Occipital lobe (tissue), 3 donors: ENCODE measurements at places on chromosomes 12 and 14. TPM values are rescaled to one million over a fixed set of nuclear protein-coding genes. Genes with fewer than 3 reads are reported as not detected.

DNA sequence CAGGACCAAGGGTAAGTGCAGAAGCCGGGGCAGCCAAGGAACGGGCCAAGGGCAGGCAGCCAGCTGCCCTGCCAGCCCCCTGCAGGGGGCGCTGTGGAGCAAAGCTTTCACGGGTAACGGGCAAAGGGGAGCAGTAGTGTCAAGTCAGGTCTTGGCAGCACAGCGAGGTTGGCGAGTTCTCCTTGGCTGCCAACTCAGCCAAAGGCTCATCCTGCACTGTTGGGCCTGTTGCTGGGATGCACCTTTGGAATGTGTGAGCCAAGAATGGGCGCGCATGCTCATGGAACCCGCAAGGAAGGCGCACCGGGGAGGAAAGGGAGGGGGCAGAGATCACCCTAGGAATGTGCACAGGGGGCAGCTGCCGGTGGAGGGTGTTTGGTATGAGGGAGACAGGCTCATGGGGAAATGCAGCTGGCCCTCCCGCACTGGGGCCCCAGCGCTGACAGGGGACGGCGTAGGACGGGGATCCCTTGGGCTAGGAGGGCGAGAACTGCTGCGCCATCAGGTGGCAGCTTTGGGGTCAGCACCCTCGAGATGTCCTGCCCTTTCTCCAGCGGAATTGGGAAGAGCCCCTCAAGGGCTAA lies 138.0 kb downstream of the ASCL4 start:
- no peak for DNase-seq

- no peak for DNase-seq
These were observed 134.8 kb downstream of the BCL11B start for GRCh38 chr14:99137001-99137700.

DNA sequence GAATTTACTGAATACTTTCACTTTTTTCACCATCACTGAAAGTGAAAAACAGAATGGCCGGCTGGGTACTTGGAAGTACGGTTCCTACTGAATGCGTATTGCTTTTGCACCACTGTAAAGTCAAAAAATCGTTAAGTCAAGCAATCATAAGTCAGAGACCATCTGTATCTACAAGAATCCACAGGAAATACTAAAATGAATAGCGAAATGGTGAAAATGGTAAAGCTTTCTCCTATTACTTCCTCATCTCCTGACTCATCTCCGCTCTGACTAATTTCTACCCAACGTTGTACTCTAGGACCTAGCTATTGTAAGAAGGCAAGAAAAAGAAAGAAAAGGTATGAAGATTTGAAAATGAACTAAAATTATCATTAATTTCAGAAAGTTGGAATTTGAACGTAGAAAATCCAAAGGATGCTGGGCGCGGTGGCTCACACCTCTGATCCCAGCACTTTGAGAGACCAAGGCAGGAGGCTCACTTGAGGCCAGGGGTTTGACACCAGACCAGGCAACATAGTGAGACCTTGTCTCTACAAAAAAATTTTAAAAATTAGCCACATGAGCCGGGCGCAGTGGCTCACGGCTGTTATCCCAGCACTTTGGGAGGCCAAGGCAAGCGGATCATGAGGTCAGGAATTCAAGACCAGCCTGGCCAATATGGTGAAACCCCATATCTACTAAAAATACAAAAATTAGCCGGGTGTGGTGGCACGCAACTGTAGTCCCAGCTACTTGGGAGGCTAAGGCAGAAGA lies 5.3 kb upstream of the CDCA4 start:
- DNase-seq: no peak

DNA sequence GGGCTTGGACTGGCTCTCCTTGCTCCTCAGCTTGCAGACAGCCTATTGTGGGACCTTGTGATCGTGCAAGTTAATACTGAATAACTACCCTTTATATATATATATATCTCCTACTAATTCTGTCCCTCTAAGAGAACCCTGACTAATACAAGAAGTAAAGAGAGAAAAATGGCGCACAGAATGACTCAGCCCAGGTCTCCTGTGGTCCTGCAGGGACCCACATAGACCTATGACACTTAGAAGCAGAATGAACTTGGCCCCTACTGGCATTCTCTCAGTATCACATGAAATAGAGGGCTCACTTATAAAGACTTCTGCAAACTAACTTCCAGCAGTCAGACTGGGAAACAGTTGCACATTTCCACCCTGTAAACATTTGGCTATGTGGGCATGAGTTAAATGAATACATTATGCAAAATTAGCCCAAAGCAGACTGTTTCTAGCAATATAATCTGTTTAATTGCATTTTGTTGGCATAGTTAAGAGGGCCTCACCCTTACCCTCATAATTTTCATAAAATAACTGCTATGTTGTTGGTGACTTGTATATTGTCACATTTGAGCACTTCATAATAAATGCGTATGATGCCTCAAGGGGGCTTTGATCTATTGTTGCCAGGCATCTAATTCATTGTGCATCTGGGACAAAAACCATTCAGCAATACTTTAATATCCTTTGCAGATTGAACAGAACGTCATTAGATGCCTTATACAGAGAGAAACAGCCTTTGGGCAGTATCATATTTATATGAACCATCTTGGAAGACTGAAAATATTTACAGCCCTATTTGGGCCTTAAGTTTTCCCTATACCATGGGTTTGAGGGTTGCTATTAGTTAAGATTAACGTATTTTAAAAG lies 349.7 kb upstream of the DIO2 start:
- DNase-seq: no peak

GRCh38 chr14:64089920-64090319 lies 204.3 kb downstream of the ESR2 start:
- DNase-seq: no peak

GRCh38 chr14:100108042-100108825 lies 43.0 kb downstream of the EVL start:
- peak; percentile 46 for DNase-seq

- DNase-seq: no peak
These were observed 99.0 kb upstream of the SSTR1 start for GRCh38 chr14:38108681-38109080.

DNA sequence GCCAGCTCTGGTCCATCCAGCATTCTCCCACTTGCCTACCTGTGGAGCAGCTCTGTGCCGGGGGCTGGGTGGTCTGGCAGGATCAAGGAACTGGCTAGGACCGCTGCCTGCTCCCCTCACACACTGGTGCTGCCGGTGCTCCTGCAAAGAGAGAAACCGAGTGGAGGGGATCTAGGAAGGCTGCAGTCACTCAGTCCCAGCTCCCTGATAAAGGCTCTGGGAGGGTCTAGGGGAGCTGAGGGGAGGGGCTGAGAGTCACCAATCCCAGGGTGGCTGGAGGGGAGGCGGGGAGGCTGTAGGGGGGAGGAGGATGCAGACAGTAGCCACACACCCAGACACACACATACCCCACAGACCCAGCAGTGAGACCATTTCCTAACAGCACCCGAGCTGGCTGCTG lies at the start of gene TAC3:
Gene TAC3 (minus strand): TSS at position 182 of the 400 bp plus-strand sequence. CDS start 732 bp downstream, outside the sequence.
- no peak for DNase-seq

The KRT78 gene
- 1.9 TPM for total RNA-seq

The GYS2 gene
- total RNA-seq: not detected

The IKZF4 gene
- total RNA-seq: 5.5 TPM

The C12orf42 gene
- total RNA-seq: 2.3 TPM
